ENCODE measurements at places on chromosomes 1 and 21.

GRCh38 chr1:85279458-85280080, 3.1 kb upstream of the BCL10 start:
- DNase-seq, result no peak

GRCh38 chr1:192703283-192704206, 67.6 kb downstream of the RGS13 start:
- no peak for DNase-seq

- no peak for DNase-seq
These were observed 14.4 kb downstream of the SLC5A9 start for GRCh38 chr1:48236716-48237470.

DNA sequence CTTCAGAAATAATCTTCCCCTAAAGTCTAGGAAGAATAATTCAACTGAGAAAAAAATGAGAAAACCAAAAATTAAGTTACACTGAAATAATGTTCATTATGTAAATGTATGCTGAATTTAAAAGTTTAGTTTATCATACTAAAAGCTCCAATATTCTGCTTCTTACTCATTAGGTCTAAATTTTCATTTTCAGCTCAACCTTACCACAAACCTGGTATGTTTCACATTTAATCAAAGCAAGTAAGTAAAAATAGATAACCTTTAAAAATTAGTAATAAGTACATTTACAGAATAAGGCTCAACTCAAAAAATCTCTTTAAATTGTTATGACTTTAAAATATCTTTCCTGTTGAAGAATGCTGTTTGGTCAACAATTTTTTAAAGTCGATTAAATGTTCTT, 15.0 kb downstream of the BTG3 start:
- no peak for DNase-seq

DNA sequence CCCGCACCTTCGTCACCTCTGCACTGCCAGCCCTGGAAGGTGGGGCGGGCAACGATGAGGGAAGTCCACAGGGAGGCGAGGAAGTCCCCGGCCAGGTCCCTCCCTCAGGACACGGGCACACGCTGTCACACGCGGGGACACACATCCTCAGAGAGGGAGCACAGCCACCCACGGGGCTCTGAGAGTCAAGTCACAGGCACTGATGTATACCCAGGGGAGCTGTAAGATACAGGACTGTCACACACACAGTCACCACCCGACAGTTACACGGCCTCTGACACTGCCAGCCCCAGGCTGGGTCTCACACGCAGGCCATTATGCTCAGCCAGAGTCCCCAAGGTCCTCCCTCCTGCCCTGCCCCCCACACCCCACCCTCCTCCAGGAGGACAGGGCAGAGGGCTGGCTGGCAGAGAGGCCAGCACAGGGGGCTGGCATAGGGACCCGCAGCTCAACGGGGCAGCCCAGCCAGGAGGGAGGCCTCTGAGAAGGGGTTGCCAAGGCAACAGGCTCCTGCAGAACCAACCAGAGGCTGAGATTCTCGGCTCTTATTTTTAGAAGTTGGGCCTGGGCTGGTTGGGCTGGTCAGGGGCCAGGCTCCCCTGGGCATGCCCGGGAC, 17.7 kb upstream of the ADGRB2 start:
- DNase-seq, result no peak

DNA sequence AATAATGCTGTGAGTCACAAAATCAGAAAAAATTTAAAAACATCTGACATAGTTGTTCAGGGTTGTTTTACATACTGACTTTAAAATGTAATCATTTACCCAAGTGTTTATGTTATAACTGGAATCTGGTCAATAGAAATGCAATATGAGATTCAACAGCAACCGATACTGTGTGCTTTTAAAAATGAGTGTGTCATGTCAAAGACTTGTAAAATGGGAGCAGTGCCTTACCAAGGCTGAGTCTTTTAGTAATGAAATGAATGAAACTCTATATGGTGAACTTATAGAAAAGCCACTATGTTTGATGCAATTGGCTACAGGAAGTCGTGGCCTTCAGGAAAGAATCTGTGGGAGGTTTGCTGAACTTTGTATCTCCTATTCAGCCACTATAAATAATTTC, 570.2 kb downstream of the DPYD start:
- no peak for DNase-seq

- no peak for DNase-seq
These were observed 7.0 kb upstream of the POFUT2 start for GRCh38 chr21:45294509-45295291.

DNA sequence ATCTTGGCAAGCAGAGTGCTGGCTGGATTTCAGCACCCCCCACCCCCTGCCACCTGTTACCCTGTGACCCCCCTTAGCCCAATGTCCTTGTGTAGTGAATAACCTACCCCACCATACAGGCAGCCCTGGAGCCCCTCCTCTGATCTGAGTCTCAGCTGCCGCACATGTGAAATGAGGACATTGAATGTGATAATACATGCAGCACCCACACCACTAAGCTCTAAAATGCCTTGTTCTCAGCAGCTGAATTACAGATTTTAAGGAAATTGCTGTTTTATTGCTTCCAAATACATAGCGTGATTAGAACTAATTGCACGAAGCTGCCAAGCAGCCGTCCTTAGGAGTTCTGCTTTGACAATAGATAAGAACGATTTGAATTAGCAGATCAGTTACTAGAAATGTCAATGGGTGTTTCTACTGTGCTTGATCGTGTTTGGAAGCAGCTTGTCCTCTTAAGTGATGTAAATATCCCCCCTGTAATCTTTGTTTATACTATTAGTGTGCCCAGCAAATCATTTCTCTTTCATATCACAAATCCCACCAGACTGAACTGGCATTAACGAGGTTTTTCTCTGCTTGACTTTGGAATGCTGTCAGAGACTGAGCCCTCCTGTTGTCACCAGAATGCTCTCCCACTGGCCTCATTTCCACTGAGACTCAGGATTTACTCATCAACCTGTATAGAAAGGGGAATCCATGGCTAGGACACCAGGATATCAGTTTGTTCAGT, 4.9 kb downstream of the SLAMF8 start:
- no peak for DNase-seq

DNA sequence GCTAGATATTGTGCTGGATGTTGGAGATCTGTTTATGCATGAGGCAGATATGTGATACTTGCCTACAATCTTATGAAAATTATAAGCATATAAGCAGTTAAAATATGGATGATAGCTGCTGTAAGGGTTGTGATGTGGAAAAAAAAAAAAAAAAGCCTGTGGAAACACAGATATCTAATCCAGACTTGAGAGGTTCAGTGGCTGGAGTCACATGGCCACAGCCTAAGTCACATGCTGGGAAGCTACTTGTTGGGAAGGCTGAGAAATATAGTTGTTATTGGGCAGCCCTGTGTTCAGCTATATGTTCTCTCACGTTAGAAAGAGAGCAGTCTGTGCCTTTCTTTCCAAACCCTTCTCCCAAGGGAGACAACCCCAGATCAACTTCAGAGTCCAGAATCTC, 15.1 kb downstream of the RAVER2 start:
- DNase-seq, result no peak

DNA sequence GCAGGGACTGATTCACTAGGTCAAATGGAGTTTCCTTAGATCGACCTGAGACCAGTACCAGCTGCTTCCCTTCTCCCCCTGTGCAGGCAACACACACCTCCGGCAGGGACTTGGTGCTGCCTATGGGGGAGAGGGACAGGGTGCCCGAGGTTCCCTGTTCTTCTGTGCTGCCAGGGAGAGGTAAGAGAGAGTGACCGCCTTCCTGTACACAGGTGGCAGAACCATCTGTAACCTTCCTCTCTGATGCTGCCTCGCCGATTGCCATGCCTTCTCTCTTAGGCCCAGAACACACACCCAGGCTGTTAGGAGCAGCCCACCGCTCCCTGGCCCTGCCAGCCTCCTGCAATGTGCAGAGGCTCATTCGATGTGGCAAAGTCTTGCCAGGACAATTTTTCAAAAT, 9.3 kb downstream of the MYOC start:
- DNase-seq, result no peak

DNA sequence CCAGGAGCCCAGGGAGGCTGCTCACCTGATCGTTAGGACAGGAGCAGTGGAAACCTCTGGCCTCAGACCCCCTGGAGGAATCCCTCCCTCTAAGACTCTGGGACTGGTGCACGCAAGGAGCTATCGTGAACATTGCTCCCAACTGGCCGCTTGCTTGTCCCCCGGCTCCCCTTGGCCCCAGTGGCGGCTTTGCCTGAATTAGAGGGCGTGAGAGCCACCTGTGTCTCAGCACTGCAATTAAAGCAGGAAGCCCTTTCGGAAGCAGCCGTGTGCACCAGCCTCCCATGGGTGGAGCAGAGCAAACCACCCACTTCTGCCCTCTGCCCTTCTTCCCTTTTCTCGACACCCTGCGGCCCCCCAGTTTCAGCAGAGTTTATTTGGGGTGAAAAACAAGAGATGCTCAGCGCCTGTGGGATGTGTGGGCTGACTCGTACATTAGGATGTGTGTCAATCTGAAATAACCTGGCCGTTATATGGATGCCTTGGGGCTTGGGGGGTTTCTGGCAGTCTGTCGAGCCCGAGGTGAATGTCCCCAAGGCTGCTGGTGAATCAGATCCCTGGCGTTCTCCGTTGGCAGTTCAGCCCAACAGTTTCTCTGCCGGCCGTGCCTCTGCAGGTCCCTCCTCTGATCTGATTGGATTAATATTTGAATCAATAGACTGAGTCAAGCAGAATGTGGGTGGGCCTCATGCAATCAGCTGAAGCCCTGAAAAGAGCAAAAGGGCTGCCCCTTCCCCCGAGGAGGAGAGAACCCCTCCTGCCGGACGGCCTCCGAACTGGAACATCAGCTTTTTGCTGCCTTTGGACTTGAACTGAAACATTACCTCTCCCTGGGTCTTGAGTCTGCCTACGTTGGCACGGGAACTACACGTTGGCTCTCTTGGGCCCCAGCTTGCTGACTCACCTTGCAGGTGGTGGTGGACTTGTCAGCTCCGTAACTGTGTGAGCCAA, 7.3 kb upstream of the UMODL1 start:
- DNase-seq, result no peak
